ENCODE measurements at places on chromosomes 4 and X.

DNA sequence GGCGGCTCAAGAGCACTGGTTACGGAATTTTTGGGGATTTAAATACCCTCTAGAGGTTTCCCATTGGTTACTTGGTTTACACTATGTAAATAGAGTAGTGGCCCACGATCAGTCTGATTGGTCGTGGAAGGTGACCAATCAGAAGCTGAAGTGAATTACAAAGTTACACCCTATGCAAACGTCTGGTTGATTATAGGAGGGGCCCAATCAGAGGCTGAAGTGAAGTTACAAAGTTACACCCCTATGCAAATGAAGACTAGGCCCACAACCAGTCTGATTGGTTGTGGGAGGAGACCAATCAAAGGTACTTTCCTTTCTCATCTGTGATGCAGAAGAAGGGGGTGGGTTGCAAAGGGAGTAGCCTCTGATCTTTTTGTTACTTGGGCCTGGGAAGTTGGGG lies 45.1 kb upstream of the HSD17B10 start:
- no peak for DNase-seq

- DNase-seq, result no peak
These were observed 240.3 kb upstream of the SFRP2 start for GRCh38 chr4:154029171-154029570.

- no peak for DNase-seq
These were observed 56.2 kb downstream of the SMIM20 start for GRCh38 chr4:25970226-25970675.

DNA sequence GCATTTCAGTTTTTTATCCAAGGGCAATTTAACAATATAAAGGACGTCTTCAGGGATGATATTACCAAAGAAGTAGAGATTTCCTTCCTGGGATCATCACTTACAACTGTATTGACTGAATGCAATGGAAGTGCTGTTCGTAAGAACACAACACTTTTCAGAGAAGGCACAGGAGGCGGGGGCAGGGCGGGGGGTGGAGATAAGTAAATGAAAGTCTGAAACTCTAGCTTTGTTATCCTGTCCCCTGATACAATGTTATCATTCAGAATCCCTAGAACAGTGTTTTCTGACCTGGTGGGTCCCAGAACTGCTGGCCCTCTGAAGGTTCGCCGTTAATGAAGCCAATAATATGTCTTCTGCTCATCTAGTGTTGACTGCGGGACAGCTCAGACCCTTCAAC lies 124.6 kb downstream of the NSUN7 start:
- DNase-seq, result no peak

DNA sequence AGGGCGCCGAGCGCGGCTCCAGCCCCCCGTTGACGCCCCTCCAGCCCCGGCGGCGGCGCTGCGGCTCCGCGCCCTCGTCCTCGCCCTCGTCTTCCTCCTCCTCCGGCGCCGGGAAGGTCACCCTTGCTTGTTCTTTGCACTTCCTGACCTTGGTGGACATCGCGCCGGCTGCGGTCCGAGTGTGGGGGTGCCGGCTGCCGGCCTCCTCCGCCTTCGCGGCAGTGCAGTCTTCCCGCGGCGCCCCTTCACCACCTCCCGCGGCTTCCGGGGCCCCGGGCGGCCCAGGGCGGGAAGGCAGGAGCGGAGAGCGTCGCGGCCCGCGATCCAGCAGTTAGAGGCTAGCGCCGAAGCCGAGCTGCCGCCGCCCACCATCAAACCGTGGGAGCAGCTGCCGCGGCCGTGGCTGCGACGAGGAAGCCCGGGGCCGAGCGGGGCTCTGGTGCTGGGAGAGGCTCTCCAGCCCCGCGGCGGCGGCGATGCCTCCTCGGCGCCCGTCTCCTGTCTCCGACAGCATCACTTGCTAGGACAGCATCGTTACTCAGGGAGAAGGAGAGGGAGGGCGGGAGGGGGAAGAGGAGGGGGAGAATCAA lies at the start of gene TRPC3:
Gene TRPC3, minus strand, starts transcription at position 540 of the 590 bp plus-strand sequence. Its CDS starts 380 bp downstream, at position 160.
- peak; percentile 51 for DNase-seq

GRCh38 chr4:118865091-118865708 lies 23.5 kb upstream of the SYNPO2 start:
- DNase-seq, result peak; percentile 12

GRCh38 chr4:139934708-139935195 lies 219.2 kb downstream of the MAML3 start:
- no peak for DNase-seq

- no peak for DNase-seq
These were observed 12.5 kb downstream of the RASGEF1B start for GRCh38 chr4:81459228-81459627.
